ENCODE measurements at places on chromosomes 5 and 9.

- DNase-seq, result no peak
These were observed 136.4 kb upstream of the GLRA1 start for GRCh38 chr5:152061095-152061494.

GRCh38 chr5:39650008-39650762, 225.4 kb upstream of the DAB2 start:
- no peak for DNase-seq

DNA sequence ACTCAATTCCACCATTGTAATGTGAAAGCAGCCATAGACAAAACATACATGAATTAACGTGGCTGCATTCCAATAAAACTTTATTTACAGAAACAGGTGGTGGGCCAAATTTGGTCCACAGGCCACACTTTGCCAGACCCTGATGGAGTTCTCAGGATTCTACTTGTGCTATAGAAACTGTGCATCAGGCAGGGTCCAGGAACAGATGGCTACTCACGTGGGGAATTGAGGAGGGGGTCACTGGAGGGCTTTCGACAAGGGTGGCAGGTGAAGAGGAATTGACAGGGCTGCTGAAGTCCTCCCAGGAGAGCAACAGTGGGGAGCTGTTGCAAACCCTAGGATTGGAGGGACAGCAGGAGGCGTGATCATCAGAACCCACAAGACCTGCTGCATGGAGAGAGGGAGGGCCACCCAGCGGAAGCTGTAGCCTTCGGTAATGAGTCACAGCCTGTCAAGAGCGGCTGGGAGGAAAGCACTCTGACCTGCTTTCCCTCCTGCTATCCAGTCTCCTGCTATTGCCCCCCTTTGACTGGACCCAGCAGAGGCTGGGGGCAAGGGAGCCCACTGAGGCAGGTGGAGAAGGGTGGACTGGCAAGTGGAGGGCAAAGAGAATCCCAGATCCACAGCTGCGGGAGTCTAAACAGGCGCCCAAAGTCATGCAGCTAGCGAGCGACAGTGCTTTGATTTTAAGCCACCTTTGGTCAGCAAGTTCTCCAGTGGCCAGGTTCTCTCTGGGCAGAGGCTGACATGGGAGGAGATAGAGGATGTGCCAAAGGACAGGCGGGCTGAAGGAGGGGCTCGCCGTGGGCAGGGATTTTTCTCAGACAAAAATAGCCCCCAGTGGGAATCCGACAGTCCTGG, 138.3 kb upstream of the SMIM23 start:
- no peak for DNase-seq

- no peak for DNase-seq
These were observed 113.9 kb upstream of the BRINP1 start for GRCh38 chr9:119483153-119483552.

Data from stimulated activated CD4-positive, alpha-beta T cell treated with anti-CD3 and anti-CD28 coated beads, Interleukin-4, amount 100 ng/mL, for 24 hours (primary cell).